Adipocyte (in vitro differentiated cells): ENCODE measurements at places on chromosomes 2 and 18.

GRCh38 chr2:160974803-160975202 is 185.4 kb upstream of the TANK start:
- no peak for DNase-seq

GRCh38 chr2:118582058-118582457 is 265.4 kb downstream of the EN1 start:
- DNase-seq, result no peak

DNA sequence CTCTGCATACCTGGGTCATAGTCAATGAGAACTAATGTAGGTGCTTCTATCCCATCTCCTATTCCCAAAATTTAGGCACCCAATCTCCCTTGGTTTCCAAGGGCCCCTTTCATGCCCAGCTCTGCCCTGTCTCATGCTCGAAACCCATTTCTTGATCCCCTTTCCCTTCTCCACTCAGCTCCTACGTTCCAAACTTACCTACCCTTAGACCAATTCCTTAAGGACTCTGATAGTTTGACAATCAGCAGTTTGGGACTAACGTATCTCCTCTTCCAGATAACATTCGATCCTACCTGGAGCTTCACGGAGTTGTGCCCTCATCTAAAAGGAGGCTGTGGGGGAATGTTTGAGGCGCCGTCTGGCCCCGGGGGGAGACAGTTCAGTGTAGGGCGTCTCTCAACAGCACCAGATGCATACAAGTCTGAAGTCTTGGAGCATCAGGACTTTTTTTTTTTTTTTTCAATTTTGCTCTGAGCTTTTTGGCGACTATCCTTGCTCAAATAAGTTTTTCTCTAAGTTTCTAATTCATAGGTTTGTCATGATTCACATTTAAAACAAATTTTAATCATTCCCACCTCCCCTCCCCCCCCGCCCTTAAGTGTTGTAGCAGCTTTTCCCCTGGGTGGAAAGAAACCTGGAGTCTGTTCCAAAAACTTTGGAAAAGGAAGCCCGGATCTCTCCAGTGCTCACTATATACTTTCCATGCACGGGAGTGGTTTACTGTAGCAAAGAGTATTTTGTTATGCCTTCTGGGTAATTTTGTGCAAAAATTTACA is 141.2 kb upstream of the LGALSL start:
- no peak for DNase-seq

DNA sequence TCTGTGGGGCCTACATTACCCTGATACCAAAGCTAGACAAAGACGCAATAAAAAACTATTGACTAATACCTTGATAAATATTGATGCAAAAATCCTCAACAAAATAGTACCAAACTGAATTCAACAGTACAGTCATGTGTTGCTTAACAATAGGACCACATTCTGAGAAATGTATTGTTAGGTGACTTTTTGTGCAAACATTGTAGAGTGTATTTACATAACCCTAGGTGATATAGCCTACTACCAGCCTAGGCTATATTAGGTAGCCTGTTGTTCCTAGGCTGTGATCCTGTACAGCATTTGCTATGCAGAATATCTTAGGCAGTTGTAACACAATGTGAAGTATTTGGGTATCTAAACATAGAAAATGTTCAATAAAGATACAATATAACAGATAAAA is 36.7 kb downstream of the CCDC138 start:
- no peak for DNase-seq

DNA sequence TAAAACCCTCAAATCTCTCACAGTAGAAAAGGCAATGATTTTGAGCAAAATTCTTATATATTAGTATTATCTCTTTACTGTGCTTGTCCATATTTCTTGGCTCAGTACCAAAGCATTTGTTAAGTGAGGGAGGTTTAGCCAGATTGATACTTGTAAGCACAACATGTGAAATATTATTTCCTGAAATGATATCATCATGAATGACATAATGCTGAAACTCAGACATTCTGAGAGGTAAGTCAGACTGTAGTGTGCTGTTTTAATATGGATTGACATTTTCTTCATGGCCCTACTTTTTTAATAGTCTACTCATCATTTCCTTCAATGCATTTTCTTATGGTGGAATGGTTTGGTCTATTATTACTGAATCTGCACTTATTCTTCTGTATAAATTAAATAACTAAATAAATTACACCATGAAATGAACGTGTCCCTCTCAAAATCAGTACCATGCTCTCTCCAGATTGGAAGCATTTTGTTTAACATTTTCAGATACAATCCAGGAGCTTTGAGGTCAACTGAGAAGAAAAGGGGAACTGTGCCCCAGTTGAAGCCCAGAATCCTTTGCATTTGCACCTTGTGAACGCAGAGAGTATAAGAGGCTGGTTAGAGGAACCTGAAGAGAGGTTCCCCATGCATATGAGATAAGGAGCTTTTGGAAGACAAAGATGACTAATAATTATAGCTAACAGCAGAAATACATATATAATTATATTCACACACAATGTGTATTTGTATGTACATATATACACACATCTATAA is 50.1 kb upstream of the CRACDL start:
- no peak for DNase-seq

DNA sequence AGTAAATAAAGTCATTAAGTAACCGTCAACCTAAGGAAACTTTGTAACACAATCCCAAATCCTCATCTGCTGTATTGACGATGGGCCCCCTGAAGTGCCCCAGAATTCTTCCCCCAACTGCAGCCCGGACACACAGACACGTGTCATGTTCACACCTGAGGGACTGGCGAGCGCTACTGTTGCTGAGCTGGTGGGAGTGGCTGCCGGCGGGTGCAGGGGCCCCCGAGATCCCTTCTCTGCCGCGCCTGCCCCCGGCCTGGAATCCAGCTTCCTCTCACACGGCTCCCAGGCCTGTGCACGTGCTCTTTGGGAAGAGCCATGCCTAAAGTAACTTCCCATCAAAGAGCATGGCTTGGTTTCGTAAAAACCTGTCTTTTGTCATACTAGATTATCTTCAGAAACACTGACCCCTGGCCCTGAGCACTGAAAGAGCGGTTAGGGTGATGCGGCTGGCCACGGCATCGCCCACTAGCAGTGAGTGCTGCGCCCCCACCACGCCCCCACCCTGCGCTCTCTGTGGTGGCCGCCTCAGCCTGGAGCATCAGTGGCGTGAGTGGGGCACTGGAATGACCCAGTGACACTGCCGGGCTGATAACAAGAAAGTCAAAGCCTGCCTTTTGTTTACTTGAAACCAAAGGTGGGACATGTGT is 56.0 kb downstream of the ADI1 start:
- no peak for DNase-seq

- DNase-seq, result peak; percentile 44
Observed at GRCh38 chr2:84972932-84973331, 2.0 kb downstream of the KCMF1 start.

GRCh38 chr18:49910986-49911385 is 97.7 kb upstream of the ACAA2 start:
- DNase-seq, result no peak

DNA sequence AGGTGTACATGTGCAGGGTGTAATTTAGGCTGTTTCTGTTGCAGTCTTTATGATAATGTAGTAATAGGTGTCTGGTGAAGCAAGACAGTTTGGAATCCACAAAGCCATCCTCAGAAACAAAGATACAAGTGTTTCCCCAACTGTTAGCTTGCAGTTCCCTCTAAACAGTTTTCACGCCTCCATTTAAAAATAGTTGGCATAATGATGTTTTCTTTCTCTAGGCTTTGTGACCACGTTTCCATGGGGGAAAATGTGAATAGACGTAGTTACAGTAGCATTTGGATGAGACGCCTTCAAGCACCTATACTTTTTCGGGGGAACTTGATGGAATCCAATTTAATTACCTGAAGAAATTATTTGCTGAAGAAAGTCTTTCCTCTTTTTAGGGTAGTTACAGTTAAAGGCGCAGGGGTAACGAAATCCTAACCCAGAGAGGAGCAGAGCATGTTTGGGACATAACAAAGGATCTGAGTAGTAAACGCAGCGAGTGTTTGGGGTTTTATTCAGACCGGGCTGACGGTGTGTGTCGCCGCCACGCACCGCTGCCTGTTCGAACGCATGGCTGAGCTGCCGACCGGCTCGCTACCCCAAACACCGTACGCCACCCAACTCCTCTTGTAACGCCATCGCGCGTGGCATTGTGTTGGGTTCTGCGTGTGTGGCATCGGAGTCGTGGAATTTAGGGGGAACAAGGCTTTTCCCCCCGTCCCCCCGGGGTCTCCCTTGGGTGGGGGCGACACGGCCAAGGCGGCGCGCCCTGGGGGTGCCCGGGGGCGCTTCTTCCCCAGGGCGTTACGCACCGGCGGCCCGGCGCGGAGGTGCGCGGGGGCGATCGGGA is 681 bp upstream of the NRP2 start:
- peak; percentile 56 for DNase-seq

GRCh38 chr2:229445501-229446211 is 174.6 kb upstream of the PID1 start:
- DNase-seq, result peak; percentile 21

DNA sequence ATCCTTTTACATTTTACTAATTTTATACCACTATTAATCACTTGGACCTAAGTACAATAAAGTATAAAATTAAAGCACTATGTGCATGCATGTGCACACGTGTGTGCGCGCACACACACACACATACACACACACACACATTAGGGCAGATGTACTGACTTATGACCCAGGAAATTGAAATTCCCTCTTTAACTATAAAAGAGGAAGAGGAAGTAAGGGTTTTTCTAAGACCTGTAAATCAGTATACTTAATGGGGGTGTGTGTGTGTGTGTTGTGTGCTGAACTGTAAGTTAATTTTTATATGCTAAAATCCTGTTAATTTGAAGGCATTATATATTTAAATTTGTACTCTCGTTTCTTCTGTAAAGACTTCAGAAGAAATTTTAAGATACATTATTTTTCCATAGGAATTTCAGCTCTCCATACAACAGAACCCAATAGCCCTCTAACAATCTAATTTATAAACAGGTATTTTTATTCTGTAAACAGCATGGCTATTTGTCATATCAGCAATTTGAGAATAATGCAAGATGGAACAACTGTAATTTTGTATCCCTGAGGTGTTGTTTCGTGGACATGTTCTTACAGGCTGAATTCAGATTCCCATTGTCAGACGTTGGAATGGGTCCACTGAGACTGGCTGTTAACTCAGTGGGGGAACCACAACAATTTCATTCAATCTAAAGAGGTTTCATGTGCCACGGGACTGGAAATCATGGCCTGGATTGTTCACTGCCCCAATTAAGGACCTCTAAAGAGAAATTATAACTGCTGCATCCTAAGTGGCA is 90.9 kb downstream of the PLA2R1 start:
- DNase-seq, result no peak

GRCh38 chr2:30233271-30234009 is 2.1 kb downstream of the LBH start:
- peak; percentile 39 for DNase-seq

DNA sequence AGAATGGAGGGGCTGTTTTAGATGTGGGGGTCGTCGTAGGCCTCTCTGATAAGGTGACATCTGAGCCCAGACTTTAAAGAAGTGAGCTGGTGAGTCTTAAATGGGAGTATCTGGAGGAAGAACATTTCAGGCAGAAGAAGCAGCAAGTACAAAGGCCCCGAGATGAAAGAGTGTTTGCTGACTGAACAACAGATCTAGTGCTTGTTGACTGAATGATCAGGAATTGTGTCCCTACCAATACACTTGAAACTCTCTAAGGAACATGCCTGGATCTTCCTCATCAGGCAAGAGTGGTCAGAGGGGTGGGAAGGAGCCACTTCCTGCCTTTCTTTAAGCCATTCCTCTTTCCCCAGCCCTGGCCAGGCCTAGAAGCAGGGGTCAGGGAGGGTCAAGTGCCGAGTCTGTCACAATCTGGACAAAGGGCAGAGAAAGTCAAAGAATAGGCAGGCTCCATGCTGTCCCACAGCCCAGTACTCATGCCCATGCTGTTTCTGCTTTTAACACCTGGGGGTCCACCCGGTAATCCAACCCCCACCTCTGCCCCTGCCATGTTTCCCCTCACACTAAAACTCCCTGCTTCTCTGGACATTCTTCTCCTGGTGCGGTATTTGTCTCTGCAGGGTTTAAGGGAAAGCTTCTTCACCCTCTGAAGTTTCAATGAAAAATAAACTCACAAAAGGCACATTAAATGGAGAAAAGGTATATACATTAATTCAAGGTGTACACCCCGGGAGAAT is 3.0 kb upstream of the TMEM37 start:
- no peak for DNase-seq

DNA sequence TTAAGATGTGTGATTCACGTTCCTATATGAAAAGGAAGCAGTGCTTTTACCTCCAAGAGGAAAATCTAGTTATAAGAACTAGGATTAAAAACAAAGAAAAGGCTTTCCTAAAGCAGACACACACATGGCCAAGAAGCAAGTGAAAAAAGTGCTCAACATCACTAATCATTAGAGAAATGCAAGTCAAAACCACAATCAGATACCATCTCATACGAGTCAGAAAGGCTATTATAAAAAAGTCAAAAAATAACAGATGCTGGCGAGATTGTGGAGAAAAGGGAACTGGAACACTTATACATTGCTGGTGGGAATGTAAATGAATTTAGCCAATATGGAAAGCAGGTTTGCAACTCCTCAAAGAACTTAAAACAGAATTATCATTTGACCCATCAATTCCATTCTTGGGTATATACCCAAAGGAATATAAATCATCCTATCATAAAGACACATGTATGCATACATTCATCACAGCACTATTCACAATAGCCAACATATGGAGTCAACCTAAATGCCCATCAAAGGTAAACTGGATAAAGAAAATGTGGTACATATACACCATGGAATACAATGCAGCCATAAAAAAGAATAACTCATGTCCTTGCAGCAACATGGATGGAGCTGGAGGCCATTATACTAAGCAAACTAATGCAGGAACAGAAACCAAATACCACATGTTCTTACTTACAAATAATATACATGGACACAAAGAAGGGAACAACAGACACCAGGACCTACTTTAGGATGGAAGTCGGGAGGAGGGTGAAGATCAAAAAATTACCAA is 285.3 kb downstream of the RAD51AP2 start:
- DNase-seq, result no peak

DNA sequence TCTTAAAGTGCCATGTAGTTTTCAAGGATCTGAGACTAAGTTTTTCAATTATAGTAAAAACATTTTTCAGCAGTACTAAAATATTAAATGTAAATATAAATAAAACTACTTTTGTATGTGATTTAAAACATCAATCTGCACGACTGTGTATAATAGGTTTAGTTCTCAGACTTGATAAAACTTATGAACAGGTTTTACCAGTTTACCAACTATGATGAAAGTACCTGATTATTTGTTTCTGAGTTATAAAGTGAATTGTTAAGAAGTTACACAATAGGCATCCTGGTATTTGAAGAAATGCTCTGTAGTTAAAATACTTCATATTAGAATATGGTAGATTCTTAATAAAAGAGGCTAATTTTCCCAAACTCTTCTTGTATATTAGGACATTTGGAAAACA is 14.8 kb downstream of the RELCH start:
- DNase-seq, result no peak

GRCh38 chr2:229032608-229033234 is 238.4 kb downstream of the PID1 start:
- no peak for DNase-seq

GRCh38 chr2:213296270-213296669 is 12.0 kb downstream of the SPAG16 start:
- DNase-seq, result no peak

GRCh38 chr2:206432193-206433082 is 10.9 kb upstream of the ADAM23 start:
- no peak for DNase-seq
